NCI-H1092 treated with DMSO at 0.1 percent for 48 hours (cell line): ENCODE measurements at places on chromosomes 6 and 20.

GRCh38 chr20:58665606-58666005 lies 14.5 kb downstream of the STX16 start:
- DNase-seq = no peak

DNA sequence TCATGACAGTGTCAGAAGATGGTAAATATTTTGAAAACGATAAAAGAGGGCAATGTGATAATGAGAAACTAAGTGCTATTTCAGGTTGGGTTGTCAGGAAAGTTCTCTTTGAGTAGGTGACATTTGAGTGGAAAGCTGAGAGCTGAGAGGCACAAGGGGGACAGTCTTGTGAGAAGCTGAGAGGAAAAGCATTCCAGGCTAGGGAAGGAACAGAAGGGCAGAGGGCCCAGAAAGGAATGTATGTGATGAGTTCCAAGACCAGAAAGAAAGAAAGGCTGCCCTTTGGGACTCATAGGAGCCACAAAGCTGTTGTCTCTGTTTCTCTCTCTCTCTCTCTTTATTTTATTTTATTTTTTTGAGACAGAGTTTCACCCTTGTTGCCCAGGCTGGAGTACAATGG lies 7.6 kb upstream of the RNF182 start:
- DNase-seq = no peak

- DNase-seq = no peak
Measured at GRCh38 chr20:57152557-57152956, 113.9 kb downstream of the BMP7 start.

DNA sequence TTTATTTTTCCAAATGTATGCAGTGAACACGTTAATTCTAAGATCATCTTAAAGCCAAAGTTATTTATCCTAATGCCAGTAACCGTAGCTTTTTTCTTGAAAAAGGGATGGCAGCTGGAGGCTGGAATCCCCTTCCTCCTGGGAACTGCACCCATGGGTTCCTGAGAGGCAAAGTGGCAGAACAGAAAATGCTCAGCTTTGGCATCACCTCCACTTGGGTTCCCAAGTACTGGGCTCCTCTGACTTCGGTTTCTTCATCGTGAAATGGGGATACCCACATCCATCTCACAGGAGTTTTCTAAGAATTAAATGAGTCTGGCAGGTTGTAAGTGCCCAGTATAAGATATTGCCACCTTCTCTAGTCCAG lies 6.2 kb upstream of the DDX43 start:
- DNase-seq = no peak

DNA sequence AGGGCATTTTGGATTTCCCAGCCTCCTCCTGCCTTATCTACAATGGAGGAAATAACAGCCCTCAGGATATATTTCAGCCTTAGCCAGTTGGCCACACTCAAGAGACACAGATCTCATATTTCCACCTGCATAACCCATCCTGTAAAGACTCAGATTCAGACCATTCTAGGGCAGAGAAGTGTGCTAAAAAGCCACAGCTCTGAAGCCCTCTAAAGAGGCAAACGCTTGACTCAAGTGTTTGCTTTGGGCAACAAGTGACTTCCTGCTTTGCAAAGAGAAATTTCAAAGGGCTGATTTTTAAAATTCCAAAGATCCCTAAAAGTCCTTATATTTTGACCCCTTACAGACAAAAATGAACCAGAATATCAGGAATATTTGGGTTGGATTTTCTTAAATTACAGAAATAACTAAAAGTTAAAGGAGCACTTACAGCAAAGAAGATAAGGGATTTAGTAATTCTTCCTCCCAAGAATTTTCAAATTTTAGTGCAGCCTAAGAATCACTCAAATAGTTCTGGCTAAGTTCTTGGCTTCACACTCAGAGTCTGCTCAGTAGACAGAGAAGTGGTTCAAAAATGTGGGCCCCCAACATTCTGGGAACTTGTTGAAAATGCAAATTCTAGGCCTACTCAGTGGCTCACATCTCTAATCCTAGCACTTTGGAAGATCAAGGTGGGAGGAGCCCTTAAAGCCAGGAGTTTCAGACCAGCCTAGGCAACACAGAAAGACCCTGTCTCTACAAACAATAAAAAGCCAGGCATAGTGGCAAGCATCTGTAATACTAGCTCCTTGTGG lies 18.9 kb upstream of the ADGRF5 start:
- peak; percentile 3 for DNase-seq

- DNase-seq = no peak
Measured at GRCh38 chr6:32406857-32407256, at the start of gene BTNL2. Gene BTNL2, minus strand, starts transcription at chr6:32407181. Its CDS starts 58 bp downstream, at chr6:32407123.

GRCh38 chr6:161169035-161169434 lies 104.8 kb downstream of the AGPAT4 start:
- DNase-seq = no peak

DNA sequence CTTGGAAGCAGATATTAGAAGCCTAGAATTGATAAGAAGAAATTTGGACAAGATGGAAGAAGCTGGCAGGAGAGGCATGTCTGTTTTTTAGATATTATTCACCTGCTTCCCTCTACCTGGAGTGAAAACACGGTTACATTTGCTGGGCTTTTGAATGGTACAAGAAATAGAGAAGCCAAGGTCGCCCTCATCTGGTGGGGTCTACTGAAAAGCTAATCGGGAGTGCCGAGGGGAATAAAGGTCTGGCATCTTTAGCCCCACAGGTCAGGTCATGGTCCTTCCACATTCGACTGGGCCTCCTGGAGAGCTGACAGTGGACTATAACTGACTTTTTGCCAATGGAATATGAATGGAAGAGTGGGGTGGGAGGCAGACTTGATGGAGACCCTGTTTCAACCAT lies 4.6 kb upstream of the C2 start:
- peak; percentile 15 for DNase-seq

GRCh38 chr6:89819336-89820130 lies at the start of gene MDN1:
Gene MDN1, minus strand, starts transcription at chr6:89819794. Its CDS starts 187 bp downstream, at chr6:89819607.
- peak; percentile 88 for DNase-seq

- DNase-seq = no peak
Measured at GRCh38 chr6:79525272-79526100, 11.7 kb downstream of the LCA5 start.

DNA sequence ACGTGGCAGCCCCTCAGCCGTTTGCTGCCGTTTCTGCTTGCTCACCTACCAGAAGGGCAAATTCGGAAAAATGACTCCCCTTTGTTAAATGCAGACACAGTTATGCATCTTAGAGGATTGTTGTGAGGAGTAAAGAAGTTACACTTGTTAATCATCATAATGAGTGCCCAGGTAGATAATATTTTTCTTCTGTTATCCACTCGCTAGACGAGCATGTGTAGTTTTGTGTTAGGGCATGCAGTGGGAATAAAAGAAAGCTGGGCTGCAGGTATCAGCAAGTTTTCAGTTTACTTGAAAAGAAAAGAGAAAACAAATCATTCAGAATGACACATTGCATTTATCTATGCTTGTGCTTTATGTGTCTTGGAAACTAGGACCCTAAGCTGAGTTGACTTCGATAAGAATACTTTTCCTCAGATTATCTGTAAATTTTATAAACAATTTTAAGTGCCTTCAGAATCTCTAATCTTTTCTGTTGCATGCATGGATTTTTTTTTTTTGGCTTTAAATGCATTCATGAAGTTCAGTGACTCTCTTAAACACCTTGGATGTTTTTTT lies 365.3 kb downstream of the QKI start:
- DNase-seq = no peak

DNA sequence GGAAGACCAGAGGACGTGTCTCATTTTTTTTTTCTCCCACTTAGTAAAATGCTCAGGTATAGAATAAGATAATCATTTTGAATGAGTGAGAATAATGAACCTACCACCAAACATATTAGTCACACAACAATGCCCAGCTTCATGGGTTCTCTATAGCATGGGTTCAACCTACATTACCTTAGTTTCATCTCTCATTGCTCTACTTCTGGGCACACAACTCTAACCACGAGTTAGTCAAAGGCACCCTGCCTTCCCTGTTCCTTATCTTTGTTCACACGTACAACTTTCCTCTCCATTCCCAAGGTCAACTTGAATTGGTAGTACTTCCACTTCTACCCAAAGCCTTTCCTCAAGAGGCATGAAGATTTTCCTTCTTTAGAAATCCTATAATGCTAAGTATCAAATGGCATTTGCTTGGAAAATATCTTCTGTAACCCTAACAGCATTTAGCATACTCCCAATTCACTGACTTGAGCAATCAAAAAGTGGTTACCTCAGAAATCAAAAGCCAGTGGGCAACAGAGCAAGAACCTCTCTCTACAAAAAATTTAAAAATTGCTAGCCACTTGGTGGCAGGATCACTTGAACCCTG lies 20.9 kb downstream of the DEK start:
- DNase-seq = no peak

- peak; percentile 90 for DNase-seq
Measured at GRCh38 chr6:170290296-170291128, at the start of gene DLL1. Gene DLL1, minus strand, starts transcription at chr6:170291078. Its CDS starts 939 bp downstream, at chr6:170290139.

GRCh38 chr6:43454696-43455530 lies 435 bp downstream of the DLK2 start:
- DNase-seq = peak; percentile 79

DNA sequence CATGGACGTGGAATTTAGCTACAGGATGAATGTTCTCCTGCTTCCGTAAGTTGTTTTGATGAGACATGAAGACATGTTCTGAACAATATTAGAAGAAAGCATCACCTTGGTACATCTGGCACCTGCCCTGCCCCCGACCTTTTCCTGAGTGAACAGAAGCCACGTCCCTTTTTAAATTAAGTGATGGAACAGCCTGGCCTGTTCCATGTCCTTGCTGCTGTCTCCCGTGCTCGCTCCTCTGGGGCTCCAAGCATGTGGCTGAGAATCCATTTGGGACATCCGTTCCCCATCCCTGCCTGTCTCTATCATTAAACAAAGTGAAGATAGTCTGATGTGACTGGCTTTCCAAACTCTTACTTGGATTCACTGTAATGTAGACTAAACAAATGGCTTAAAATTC lies 36.4 kb downstream of the ERMARD start:
- no peak for DNase-seq

- DNase-seq = no peak
Measured at GRCh38 chr20:31781945-31782344, 37.2 kb upstream of the MYLK2 start.

GRCh38 chr20:58241766-58242465 lies 13.5 kb upstream of the ANKRD60 start:
- DNase-seq = no peak

DNA sequence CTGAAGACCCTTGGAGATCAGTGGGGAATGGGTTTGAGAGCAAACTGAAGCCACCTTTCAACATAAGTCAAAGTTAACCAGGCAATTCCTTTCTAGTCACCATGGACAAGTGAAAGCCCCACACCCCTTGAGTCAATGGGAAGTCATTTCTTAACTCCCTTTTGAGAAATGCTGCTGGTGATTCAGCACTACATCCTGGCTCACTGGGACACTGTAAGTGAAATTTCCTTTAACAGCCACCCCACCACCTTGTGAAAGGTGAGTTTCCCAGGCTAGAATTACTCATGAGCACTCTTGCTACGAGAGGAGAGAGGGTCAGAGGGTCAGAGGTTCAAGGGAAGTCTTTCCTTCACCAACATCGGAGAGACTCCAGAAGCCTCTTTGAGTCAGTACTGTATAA lies 93.3 kb upstream of the MARCKS start:
- DNase-seq = no peak

DNA sequence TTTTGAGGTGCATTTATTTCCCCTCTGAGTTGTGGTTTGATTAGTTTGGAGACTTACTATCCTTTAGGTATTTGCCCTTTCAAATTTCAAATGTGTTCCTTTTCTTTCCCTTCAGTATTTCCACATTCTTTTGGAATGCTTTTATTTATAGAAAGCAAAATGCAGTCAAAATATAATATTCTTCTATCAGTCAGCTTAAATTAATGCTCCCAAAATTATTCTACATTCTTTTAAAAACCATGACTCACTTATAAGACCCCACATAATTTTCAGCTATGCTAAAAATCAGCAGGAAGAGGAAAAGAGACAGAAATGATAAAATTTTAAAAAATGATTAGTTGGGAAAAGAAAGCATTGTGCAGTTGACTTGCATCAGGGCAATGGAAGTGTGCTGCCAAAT lies 180.0 kb upstream of the SMLR1 start:
- no peak for DNase-seq

DNA sequence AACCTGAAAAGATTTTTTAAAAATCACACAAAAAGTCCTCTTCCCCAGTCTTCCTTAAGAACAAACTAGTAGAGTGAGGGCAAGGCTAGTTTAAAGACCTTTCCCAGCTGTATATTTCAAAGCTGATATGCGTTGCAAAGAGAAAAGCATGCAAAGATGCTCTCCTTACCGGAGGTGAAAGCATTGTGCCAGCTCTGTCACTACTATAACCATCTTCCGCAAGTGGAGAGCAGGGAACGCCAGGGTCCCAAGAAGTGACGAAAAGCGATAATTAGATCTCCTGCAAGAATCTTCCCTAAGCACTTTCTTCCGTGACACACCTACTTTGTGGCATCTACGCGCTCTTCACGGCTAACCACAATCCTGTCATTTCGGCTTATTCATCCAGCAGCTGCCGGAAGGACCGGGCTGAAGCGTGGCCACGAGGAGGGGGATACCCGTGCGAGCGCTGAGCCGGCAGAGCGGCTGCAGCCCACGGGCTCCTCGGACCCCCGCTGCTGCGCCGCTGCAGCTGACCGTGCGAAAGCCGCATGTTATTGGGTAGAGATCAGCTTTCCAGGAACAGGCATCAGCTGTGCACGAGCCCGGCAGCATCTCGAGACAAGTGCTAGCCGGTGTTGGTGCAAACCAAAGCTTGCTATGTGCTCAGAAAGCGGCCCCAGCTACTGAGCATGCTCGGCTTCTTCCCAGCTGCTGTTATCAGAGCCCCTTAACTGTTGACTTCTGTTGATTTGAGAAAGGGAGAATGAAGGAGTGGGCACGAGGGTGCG lies 57.2 kb upstream of the ARHGAP18 start:
- DNase-seq = peak; percentile 42

DNA sequence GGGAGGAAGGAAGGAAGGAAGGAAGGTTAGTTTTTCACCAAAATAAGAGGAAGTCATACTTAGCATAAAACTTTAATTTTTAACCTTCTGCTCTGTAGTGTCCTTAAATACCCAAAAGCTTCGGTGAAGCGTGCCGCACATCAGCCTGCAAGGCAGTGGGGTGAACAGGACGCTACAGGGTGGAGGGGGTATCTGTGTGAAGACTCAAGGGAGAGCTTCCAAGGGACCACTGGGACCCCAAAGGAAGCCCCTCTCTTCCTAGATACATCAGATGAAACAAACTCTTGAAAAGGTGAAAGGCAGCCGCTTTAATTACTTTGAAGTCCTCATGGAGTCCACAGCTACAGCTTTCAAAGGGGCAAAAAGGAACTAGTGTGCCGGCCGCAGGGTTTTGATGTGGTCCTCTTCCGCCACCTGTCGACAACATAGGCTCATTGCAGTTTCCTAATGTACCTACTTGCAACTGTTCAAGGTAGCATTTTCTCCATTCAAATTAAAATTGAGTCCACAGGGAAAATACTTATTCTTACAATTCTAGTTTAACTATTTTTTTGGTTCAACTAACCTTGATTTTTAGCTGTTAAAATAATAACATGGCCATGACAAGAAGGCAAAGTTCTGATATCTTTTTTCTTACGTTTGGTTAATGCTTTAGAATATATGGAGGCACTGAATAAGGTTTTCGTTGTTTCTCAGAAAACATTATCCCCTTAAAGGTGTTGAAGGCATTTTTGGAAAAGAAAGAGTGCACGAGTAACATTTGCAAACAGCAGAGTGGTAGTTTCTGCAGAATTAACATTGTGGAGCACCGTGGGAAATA lies 135.0 kb upstream of the RIPOR2 start:
- DNase-seq = peak; percentile 51
